ENCODE measurements at places on chromosomes 7 and 10.
A peak's percentile ranks its signal among the peaks of the same experiment; 100 is the strongest.

DNA sequence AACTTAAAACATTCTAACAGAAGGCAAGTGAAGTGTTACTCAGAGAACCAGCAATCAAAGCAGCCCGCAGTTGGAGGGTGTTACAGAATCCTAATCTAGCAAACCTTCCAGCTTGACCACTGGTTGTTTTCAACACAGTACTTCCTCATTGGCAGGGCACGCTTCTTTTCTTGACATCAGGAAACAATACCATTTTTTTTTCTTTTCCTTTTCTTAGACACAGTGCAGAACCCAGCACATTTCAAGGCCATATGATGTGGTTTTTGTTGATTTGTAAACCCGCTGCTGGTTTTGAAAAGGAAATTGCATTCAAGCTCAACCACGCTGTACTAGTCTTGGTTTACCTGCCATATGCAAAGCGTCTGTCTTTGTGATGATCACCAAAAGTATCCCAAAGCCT lies 33.4 kb downstream of the RHOBTB1 start:
- DNase-seq, result no peak

DNA sequence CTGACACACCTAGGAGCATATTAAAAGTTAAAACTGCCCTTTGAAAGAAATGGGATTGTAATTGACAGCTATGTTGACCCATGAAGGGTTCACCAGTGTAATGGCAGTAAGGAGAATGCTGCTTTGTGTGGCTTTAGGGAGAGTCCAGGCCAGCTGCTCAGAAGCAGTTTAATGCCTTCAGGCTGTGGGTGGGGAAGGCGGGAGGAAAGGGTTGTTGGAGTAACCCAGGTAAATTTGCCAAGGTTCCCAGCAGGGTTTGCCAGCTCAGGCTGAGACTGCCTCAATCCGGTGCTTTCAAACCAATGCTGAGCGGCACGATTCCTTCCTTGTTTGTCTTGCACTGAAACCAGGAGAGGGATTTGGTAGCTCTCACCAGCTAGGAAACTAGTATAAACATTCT lies 637.2 kb downstream of the INHBA start:
- no peak for DNase-seq

GRCh38 chr7:2522780-2523433 lies 3.3 kb downstream of the LFNG start:
- peak; percentile 46 for DNase-seq

GRCh38 chr10:71512761-71513539 lies 116.2 kb downstream of the CDH23 start:
- DNase-seq, result peak; percentile 24

- no peak for DNase-seq
Measured at GRCh38 chr10:77240041-77240652, 397.5 kb downstream of the KCNMA1 start.

DNA sequence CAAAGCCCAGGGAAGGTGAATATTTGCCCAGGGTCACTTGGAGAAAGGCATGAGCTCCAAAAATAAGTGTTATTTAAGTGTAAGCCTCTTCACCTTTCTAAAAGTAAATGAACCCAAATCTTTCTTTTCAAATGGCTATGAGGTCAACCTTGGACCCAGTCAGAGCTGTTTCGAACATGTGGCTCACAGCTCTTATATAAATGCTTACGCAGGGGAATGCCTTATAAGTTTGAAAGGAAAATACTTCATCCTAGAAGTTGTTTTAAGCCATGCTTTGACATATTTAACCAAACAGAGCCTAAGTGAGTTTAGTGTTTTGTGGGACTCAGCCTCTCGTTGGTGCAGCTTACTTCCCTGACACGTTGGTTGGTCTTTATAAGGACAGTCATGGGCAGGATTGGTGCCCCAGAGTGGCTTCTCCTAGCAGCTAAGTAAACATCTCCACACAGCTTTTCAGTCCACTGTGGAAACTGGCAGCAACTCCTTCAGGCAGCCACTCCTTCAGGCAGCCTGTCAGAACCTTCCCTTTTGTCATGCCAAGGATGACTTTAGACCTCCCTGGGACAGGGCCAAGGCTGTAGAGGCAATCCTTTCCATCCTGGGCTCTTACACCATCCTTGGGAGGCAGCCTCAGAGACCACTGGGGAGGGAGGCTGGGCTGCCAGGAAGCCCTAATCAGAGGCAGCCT lies 43.6 kb downstream of the MINDY4 start:
- DNase-seq, result no peak

DNA sequence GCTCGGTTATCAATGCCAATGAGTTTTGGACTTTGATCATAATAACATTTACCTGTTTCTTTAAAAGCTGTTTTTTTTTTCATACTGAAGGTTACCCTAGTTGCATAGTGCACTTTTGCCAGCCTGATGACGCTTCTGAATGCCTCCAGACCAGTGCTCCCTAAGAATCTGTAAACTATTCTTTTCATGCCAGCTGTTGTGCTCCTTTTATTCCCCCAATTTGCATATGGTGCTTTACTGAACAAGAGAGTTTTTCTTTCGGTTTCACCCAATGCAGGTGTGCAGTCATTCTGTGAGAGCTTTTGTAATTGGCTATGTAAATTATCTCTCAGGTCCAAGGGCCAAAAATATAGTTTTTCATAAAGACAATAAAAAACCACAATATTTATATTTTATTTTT lies 48.1 kb upstream of the GLCCI1 start:
- no peak for DNase-seq

GRCh38 chr7:20329389-20330238 lies 1.1 kb upstream of the ITGB8 start:
- peak; percentile 88 for DNase-seq

DNA sequence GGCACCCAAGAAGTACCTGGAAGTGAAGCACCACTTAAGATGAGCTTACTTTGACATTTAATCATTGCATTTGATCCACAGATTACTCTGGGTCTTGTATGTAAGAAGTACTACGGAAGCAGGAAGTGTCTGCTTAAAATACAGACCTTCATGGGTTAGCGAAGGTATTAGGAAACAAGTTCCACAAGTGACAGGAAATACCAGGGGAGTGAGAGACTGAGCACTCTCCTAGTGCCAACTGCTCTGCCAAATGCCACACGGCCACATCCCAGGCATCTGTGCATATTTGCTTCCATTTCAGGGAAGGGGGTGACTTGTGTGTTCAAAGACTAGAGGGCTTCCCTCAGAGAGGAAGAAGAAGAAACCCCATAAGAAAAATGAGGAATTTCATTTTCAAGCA lies 57.2 kb upstream of the ANK3 start:
- no peak for DNase-seq

DNA sequence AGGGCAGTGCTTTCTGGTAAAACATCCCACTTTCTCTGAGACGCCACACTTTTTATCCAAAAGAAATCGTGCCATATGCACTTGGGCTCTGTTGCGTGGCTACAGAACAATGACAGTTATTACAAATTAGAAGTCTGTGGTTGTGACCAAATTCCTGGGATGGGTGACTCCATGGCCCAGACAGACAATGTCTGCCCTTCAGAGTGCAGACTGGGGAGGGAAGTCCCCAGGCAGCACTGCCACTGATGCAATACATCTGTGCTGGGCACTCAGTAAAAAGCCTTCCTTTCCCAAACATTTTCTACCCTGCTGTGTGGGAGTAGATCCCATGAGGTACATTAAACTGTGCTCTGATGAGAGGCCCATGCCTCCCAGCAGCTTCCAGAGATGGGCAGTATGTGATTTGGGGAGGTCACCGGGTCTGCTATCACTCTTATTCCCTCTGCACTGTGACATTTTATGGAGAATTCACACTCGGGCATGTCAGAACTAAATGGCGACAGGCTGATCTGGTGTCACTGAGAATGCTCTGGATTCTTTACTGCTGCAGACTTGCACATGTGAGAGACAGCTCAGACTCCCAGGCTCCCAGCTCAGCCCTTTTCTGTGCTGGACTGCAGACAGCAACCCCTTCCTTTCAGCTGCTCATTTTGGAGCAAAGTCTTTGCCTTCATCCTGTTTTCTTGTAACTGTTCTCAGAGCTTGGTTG lies 243.5 kb upstream of the ZNF32 start:
- DNase-seq, result no peak

DNA sequence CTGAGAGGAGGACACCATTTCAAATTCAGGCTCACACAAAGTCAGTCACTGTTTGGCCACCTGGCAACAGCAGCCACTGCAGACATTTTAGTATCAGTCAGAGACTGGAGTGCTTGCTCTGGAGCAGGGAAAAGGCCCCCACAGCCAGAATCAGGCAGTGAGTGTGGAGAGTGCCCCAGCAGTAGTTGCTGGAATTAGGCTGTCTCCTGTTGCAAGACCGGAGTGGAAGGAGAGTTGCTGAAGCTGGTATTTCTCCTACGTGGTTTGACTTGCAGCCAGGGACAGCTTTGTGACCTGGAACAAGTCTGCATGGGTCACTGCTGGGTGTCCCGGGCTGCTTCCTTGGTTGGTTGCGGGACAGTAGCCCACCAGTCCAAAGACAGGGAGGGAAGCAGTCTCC lies 78.4 kb upstream of the TMEM168 start:
- no peak for DNase-seq

DNA sequence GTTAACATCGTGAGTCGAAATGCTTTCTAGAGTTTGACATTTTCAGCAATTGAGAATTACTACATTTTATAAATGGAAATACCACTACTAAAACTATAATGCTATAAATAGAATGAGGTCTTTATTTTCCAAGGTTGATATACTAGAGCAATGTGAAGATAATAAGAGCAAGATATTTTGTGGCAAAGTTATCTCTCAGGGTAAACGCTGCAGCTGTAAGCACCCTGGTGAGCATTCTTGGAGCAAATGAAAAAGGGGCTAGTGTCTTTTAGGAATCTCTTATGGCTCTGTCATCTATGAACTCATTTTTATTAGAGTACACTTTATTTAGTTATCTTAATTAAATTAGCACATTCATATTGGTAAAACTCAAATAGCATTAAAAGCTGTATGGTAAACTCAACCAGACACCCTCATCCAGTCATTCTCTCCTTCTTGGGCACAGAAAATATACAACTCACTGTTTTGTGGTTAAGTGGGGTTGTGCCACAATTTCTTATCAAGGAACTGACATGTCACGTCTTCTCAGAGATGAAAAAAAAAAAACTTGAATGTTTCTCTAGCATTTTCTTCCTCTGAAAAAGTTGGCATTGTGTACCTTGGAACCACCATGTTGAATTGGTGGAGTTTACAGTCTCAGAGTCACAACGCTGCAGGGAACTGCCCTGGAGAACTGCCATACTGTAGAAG lies 289.5 kb upstream of the PFKP start:
- no peak for DNase-seq

GRCh38 chr7:50261593-50261992 lies 42.9 kb upstream of the IKZF1 start:
- no peak for DNase-seq

GRCh38 chr10:18860631-18861240 lies 187.9 kb upstream of the MALRD1 start:
- no peak for DNase-seq

DNA sequence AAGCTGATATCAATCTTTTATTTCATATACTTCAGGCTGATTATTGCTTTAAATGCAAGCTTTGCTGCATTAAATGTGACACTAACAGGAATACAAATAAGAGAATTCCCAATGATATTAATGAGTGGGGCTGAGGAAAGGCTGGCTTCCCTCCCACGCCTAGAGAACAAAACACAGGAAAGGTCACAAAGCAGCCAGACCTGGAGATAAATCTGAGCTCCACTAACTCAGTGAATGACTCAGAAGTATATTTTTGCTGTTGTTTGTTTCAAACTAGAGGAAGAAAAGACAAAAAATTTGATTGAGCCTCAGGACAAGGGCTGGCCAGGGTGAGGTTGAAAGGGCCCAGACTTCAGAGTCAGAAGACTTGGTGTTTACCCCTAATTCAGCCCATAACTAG lies 88.1 kb downstream of the XPNPEP1 start:
- DNase-seq, result no peak

DNA sequence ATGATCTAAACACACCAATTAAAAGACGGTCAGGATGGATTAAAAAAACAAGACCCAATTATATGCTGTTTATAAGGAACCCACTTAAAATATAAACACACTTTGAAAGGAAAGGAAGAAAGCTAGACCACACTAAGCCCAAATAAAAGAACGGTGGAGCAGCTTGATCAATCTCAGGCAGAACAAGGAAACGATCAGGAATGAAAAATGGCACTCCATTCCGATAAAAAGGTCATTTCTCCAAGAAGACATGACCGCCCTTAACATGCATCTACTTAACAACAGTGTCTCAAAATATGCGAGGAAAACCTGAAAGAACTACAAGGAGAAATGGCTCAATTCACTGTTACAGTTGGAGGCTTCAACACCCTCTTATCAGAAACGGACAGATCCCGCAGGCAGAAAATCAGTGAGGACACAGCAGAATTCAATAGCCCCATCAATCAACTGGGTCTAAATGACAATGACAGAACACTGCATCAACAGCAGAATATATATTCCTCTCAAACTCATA lies 210.0 kb downstream of the MAD1L1 start:
- DNase-seq, result no peak

- no peak for DNase-seq
Measured at GRCh38 chr7:47627580-47628283, 45.8 kb upstream of the TNS3 start.

DNA sequence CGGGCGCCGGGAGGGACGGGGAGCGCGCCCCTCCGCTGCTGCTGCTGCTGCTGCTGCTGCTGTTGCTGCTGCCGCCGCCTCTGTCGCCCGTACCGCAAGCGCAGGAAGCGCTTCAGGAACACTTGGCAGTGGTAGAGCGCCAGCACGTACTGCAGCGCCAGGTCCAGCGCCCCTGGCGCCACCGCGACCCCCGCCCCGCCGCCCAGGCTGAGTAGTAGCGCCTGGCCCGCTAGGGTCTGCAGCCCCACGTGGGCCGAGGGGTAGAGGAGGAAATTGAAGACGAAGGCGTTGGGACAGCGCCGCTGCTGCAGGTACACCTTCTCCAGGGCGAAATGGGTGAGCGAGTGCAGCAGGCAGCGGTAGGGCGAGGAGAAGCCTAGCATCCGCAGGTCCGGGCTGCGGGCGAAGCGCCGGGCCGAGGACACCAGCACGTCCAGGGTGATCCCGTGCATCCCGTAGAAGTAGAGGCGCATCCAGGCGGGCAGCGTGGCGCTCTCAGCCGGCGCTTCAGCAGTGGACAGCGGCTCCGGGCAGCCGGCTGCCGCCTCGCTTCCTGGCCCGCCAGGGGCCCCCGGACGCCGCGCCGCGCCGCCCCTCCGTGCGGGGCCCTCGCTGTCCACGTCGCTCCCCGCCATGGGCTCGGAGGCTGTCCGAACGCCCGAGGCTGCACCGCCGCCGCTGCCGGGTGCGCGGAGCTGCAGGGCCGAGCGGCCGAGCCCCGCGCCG lies at the start of gene TMEM229A:
TMEM229A (minus strand) TSS at position 699 of the 726 bp plus-strand sequence; CDS start at position 635, 64 bp downstream.
- peak; percentile 90 for DNase-seq

GRCh38 chr7:39349452-39350123 lies 216.6 kb upstream of the YAE1 start:
- DNase-seq, result no peak

- no peak for DNase-seq
Measured at GRCh38 chr7:139358541-139359365, 941 bp upstream of the LUC7L2 start.

DNA sequence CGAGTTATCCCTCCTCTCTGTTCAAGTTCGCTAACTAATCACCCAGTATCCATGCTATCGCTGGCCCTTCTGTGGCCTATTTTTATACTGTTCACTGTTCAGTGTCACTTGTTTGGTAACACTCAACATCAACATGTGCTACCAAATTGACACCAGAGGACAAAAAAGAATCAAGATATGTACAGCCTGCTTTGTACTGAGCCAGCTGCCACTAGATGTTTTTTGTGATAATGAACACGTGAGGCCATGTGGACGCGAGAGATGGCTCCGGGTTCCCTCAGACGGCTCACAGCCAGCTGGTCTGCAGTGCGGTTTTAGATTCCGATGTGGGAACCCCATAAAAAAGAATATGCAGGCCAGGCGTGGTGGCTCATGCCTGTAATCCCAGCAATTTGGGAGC lies 21.2 kb downstream of the CAV1 start:
- DNase-seq, result no peak

Data from retina (tissue), 1 donor.